T-helper 2 cell (primary cell): ENCODE measurements at places on chromosomes 12 and 14.

DNA sequence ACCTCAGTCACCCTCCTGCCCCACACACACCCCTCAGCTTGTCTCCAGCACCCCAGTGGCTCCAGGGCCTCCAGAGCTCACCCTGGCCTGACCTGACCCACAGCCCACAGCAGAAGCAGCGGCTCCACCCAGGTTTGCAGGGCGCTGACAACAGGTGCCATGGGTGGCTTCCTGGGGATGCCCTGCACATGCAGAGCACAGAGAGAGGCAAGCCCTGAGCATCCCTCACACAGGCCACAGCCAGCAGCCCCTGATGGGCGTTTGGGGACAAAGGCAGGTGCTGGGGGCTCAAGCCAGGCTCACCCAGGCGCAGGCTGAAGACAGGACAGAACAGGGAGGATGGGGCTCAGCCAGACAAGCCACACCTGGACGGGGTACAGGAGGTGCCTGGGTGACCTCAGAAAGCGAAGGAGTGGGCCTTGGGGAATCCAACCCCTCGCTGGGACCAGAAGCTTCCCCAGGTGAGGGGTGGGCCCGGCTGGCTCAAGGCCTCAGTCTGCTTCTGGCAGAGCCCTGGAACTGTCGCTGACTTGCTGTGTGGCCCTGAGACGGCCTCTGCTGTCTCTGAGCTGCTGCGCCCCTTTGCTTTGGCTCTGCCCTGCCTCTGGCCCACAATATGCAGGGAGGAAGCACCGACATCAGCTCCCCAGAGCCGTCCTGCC, 10.6 kb downstream of the ARL6IP4 start:
- no peak for DNase-seq

DNA sequence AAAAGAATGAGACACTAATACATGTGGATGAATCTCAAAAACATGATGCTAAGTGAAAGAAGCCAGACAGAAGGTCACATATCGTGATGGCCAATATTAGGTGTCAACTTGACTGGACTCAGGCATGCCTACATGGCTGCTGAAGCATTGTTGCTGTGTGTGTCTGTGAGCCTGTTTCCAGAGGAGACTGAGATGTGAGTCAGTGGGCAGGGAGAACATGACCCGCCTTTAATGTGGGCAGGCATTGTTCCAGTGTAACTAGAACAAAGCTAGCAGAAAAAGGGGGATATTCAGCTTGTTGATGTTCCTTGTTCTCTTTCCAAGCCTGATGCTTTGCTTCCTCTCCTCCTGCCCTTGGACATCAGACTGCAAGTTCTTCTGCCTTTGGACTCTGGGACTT, 47.6 kb downstream of the DCAF5 start:
- DNase-seq = no peak

DNA sequence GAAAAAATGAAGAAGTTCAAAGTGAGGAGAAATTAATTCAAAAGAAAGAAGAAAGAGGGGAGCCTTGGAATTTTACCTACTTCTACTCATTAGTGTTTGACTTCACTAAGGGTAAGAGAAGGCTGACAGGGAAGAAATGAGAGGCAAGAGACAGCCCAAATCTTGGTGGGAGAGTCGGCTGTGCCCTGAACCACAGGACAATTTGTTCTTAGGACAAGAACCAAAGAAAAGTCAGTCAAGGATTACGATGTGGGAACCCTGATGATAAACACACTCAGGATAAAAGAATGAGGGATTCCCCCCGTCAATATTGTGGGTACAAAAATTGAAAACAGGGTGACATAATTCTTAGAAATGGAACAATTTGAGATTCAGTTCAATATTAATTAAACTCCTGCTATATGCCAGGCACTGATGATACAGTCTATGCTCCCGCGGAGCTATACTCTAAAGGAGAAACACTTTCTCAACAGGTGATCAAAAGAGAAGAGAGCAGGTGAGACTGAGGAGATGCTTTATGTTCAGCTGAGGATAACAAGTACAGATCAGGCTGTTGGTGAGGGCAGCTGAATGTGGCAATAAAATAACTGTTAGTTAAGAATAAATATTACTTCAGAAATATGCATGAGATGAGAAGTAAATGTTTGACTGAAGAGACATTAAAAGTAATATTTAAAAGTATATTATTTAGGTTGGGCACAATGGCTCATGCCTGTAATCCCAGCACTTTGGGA, 175.4 kb downstream of the SLC25A21 start:
- no peak for DNase-seq

DNA sequence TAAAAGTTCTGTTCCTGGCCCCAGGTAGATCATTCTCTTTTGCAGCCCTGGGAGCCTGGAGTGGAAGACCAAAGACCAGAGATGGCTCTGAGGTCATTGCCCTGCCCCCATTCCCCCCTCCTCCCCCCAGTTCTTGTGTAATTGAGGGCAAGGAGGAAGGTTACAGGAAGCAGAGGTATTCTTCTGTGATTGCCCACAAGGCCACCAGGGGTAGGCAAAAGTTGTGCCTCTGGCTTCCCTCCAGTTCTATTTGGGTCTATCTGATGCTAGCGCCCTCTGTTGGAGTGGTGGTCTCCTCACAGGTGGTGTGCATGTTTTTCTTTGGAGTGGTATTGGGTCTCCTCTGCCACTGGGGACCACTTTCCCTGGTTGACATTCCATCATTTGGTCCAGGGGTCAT, 41.2 kb upstream of the CRY1 start:
- DNase-seq = peak; percentile 54

GRCh38 chr12:109440851-109441490, 36.1 kb downstream of the KCTD10 start:
- no peak for DNase-seq

GRCh38 chr14:37586797-37587130, 8.3 kb downstream of the FOXA1 start:
- DNase-seq = no peak

- DNase-seq = no peak
Observed at GRCh38 chr14:82238649-82239048, 705.0 kb upstream of the SEL1L start.

DNA sequence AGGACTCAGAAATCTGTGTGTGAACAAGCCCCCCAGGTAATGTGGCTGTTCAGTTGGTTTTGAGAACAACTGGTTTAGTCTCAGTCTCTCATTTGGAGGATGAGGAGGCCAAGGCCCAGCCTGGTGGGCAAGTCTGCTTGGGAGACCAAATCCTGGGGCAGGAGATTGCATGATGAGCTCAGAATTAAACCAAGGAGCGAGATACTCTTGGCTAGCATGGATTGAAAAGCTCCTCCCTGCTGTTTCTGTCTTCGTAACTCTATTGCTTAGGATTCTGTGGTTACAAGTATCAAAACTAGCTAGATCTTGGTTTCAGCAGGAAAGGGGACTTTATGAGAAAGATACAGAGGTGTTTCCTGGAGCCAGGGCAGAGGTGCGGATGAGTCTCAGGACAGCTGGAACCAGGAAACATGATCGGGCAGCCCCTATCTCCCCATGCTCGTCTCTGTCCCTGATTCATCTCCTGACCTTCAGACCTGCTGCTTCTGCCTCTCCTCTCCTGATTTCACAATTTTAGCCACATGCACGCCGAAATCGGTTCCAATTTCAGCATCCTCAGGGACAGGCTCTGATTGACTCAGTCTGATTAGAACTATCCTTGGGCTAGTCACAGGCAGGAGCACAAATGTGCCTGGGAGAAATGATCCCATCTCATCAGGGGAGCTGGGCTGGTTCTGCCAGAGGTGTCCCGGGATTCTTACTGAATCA, 40.2 kb upstream of the RIN3 start:
- DNase-seq = no peak

- no peak for DNase-seq
Observed at GRCh38 chr12:131077931-131078391, 124.3 kb downstream of the ADGRD1 start.

GRCh38 chr12:28998662-28999120, 150.4 kb upstream of the FAR2 start:
- DNase-seq = no peak

DNA sequence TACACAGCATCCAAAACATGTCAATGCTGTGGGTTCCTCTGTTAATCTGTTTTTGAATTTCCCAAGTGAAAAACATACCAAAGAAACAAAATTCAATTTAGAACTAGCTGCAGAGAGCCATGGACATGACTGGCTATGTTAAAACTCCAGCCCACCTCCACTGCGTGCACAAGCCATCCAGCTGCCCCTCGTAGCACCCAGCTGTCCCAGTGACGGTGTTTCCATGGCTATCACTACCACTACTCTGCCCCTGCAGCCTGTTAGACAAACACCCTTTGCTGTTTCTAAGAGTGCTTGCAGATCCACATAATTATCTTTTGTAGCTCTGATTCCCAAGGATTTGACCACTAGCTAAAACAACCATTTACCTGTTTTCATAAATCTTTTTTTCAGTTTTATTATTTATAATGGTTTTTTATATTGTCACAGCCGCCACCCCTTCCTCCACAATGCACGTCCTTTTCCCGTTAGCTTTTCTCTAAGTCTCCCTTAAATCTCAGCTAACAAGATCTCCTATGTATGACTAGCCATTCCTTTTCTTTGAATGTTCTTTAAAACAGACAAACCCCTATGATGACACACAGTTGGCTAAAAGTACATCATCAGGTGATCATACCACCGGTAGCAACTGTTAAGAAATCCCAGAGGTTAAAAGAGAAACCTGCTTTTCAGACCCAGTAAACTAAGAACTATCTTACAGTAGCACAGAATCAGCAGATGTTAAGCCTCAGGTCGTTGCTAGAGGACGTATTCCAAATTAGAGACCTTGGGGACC, 37.8 kb upstream of the NAA30 start:
- no peak for DNase-seq

DNA sequence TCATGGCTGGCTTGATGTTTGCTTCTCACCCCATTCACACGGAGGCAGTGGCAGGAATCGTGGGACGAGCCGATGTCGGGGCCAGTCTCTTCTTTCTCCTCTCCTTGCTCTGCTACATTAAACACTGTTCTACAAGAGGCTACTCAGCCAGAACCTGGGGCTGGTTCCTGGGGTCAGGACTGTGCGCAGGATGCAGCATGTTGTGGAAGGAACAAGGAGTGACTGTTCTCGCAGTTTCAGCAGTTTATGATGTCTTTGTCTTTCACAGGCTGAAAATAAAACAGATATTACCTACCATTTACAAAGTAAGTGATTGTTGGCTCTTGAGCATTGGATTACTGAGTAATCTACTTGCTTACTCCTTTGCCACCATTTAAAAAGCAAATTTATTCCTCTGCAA, 170.6 kb downstream of the TMTC2 start:
- DNase-seq = no peak

DNA sequence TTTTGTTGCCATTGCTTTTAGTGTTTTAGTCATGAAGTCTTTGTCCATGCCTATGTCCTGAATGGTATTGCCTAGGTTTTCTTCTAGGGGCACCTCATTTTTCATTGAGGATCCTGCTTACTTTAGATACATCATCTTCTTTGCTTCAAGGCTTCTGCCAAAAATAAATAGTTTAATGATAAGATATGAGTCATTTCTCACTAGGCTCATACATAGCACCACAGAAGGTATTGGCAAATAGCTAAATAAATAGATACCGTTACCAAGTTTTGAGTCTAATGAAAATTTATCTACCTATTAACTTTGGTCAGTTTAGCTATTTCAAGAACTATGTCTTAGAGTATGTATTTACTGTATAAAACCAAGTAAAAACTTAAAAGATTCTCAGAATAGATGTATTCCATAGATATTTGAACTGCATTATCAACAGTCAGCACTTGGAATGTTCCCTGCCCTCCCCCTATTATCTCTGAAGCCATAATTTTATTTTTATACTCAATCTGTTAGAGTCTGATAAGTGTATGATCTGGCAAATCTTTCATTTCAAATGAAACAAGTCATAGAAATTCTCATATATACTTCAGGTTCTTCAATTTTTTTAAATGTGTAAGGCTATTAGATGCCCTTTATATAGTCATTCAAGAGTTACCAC, 310.2 kb downstream of the CCDC91 start:
- no peak for DNase-seq

DNA sequence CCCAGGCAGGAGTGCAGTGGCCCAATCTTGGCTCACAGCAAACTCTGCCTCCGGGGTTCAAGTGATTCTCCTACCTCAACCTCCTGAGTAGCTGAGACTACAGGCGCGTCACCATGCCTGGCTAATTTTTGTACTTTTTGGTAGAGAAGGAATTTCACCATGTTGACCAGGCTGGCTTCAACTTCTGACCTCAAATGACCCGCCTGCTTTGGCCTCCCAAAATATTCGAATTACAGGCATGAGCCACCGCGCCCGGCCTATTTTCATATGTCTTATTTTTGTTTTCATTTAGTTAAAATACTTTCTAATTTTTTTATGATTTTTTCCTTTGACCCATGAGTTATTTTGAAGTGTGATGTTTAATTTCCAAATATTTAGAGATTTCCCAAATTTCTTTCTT, 143.6 kb upstream of the VRK1 start:
- no peak for DNase-seq

GRCh38 chr14:63890553-63890952, 37.7 kb downstream of the SYNE2 start:
- DNase-seq = no peak

GRCh38 chr12:108839890-108840230, 17.5 kb downstream of the SSH1 start:
- no peak for DNase-seq

GRCh38 chr12:46915082-46915481, 89.3 kb upstream of the SLC38A4 start:
- DNase-seq = no peak

DNA sequence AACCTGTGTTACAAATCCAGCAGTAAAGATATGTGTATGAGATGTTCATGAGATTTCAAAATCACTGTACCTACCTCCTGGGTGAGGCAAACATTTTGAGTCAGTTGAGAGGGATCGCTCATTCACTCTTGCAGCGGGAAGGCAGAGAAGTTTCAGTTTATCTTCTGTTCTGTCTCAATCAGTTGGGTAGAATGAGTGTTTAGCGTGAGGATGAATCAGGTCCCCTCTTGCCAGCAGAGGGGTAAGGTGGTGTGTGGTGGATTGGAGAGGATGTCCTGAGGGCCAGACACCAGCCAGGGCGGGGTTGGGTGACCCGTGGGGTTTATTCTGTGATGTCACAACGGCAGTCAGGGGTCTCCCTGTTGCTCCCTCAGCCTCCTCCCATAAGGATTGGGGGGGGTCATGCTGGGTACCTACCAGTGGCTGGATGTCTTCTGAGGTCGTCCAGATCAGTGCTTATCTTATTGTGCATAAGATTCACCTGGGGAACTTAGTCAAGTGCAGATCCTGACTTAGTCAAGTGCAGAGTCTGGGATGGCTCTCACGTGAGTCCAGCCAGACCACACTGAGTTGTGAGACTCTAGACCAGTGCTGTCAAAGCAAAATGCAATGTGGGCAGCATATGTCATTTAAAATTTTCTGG, at the start of gene GSG1:
Gene GSG1 (minus strand): TSS at position 277 of the 643 bp plus-strand sequence. CDS start 155 bp downstream, at position 122.
- no peak for DNase-seq

DNA sequence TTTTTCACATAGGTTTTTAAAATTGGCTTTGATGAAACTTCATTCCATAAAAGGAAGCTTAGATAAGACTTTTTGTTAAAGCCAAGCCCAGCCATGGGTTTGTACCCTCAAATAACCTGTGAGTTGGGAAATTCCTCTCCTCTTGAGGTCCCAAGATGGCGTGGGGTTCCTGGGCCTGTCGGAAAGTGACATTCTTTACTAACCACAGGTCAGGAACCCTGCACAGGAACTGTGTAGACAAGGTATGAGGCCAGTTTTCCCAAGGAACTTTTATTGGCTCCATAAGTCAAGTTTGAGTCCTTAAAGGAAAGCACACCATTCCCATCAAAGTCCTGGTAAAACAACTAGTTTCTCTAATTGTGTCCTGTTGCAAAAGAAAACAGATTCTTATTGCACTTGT, 65.0 kb upstream of the AMN start:
- DNase-seq = no peak

GRCh38 chr12:23855813-23856212, 93.7 kb downstream of the SOX5 start:
- no peak for DNase-seq

- no peak for DNase-seq
Observed at GRCh38 chr14:90624227-90624626, 192.0 kb downstream of the TTC7B start.
